ENCODE measurements at places on chromosomes 2 and 18.

- no peak for DNase-seq
Measured at GRCh38 chr2:189312643-189313042, 128.6 kb upstream of the WDR75 start.

DNA sequence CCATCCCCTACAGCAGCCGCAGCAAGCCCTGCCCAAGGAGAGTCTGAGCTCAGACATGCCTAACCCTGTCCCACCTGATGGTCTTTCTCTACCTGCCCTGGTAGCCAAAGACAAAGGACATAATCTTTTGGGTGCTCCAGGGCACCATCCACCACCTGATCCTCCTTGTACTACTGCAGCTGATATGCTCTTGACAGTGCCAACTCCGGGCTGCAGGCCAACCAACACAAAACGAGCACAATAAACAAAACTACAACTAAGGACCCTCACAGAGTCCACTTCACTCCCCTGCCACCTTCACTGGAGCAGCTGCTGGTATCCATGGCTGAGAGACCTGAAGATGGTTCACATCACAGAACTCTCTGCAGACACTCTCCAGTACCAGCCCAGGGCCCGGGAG is 106.3 kb downstream of the GRB14 start:
- DNase-seq, result no peak

GRCh38 chr2:83850071-83850725 is 608.9 kb downstream of the SUCLG1 start:
- no peak for DNase-seq

GRCh38 chr2:67459761-67460160 is 62.6 kb downstream of the ETAA1 start:
- DNase-seq, result no peak

- no peak for DNase-seq
Measured at GRCh38 chr2:44296653-44297052, 21.4 kb downstream of the SLC3A1 start.

- DNase-seq, result no peak
Measured at GRCh38 chr2:88754585-88755320, 63.3 kb downstream of the RPIA start.

DNA sequence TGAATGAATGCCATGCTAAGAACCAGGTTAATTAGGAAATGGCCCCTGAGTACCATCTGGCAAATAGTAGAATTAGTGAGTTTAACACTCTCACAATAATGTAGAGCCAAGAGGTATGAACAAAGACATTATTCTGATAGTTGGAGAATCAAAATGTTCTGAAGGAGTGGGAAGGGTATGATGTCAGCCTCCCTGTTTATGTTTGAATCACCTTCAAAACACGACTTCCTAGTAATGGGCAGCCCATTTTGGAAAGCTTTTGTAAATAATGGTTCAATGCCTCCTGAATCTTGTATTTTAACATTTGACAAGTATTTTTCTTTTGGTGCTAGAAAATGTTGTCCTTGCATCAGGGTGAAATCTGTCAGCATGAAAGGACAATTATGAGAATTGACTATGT is 108.3 kb downstream of the DSEL start:
- no peak for DNase-seq

DNA sequence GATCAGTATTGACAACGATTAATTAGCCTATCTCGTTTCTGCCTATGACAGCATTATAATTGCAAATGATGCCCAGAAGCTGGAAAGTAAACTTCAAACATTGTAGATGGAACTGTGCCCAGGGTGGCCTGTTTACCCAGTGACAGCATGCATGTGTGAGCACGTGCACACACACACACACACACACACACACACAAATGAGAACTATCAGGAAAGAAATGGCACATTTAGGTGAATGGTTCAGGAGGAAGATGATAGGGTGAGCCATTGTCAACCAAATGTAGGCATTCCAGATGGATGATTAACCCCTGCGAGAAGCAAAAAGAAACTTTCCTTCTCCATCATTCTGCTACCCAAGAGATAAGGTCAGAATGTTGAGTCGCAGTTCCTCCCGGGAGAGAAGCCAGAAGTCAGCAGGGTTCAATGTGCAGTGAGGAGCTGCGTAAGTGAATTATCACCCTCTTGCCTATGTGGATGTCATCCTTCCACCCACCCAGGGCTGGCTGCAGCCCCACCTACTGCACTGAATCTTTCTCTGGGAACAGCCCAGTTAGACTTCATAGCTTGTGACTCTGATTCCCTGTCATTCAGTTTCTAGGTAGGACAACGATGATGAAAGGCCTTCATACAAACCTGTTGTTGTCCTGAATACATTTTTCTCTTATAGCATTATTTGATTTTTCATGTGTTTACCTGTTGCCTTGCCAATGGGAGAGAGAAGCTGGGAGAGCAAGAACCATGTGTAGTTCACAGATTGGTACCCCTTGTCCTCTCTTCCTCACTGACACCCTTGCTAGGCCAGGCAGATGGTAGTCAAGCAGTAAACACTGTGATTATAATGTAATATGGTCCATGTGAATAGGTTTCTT is 3.5 kb upstream of the APOB start:
- DNase-seq, result no peak

Measured in right kidney (tissue), 9 donors.